A549 treated with Hydrocortisone at 1 μM for 4 hours (cell line): ENCODE measurements at places on chromosomes 4 and X. TPM values are rescaled to one million over a fixed set of nuclear protein-coding genes. Genes with fewer than 3 reads are reported as not detected.

The DCAF12L1 gene
- not detected in 5 replicates for total RNA-seq

The PRDM8 gene
- 0.10 to 0.46 TPM (median 0.17 TPM) in 5 replicates for total RNA-seq

The CXCL11 gene
- 0.10 to 0.33 TPM (median 0.21 TPM) in 5 replicates for total RNA-seq

The BLTP1 gene
- total RNA-seq: 5.6 to 10.5 TPM (median 8.1 TPM) in 5 replicates

The SULT1B1 gene
- total RNA-seq: 0.02 TPM in 5 replicates

The ZCCHC18 gene
- 0.12 to 0.16 TPM (median 0.13 TPM) in 3 of 5 replicates, not detected in the others for total RNA-seq

The TGIF2LX gene
- not detected in 5 replicates for total RNA-seq

The CRLF2 gene
- 0.62 to 0.90 TPM (median 0.76 TPM) in 5 replicates for total RNA-seq

The MGAT4D gene
- total RNA-seq: not detected in 5 replicates

The TKTL2 gene
- not detected in 5 replicates for total RNA-seq

The SLITRK4 gene
- total RNA-seq: 0.01 TPM in 1 of 5 replicates, not detected in the others

The RNF212 gene
- 1.4 to 2.8 TPM (median 2.4 TPM) in 5 replicates for total RNA-seq

The SSX4 gene
- not detected in 5 replicates for total RNA-seq

The TLR2 gene
- total RNA-seq: 0.59 to 0.71 TPM (median 0.61 TPM) in 5 replicates

The STS gene
- total RNA-seq: 1.9 to 2.4 TPM (median 1.9 TPM) in 5 replicates

The KLB gene
- total RNA-seq: 0.05 to 0.16 TPM (median 0.12 TPM) in 5 replicates

The CXCL8 gene
- total RNA-seq: 5.3 to 10.4 TPM (median 9.5 TPM) in 5 replicates

The MAP9 gene
- total RNA-seq: 3.3 to 5.5 TPM (median 4.9 TPM) in 5 replicates

The SPANXA2 gene
- 0.20 to 0.23 TPM in 2 of 5 replicates, not detected in the others for total RNA-seq

The SEC24B gene
- total RNA-seq: 15.3 to 24.3 TPM (median 19.7 TPM) in 5 replicates

The FRG1 gene
- total RNA-seq: 35.4 to 43.1 TPM (median 36.9 TPM) in 5 replicates

The ERAS gene
- total RNA-seq: 0.07 to 0.10 TPM in 2 of 5 replicates, not detected in the others

The AWAT2 gene
- total RNA-seq: not detected in 5 replicates

The ARHGAP36 gene
- not detected in 5 replicates for total RNA-seq

The SSX4B gene
- total RNA-seq: not detected in 5 replicates
